ENCODE measurements at places on chromosomes 5 and 9.
A peak's percentile ranks its signal among the peaks of the same experiment; 100 is the strongest.

- no peak for DNase-seq
These were observed 125.3 kb downstream of the ADAMTS2 start for GRCh38 chr5:179219661-179220620.

- DNase-seq = no peak
These were observed 143.7 kb downstream of the TRIO start for GRCh38 chr5:14286574-14287421.

DNA sequence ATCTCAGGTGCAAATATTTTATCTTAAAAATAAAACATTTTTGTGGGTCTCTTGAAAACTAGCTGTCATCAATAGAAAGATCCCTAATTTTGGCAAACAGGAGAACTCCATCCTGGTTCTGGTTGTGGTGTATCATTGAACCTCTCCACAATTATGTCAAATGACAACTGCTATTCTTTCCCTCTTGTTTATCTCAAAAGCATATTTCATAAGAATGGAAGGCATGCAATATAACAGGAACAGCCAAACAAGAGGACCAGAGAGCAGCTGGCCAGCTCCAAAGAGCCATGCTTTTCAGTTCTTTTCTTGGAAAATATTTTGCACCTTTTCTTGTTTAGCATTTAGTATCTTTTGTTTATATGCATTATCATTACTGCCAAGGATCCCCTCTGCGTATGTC is 125.4 kb downstream of the ADAMTS6 start:
- no peak for DNase-seq

GRCh38 chr5:180601591-180602480 is 10.5 kb upstream of the SCGB3A1 start:
- DNase-seq = no peak

- peak; percentile 74 for DNase-seq
These were observed 81.7 kb downstream of the HMHB1 start for GRCh38 chr5:143893638-143894037.

DNA sequence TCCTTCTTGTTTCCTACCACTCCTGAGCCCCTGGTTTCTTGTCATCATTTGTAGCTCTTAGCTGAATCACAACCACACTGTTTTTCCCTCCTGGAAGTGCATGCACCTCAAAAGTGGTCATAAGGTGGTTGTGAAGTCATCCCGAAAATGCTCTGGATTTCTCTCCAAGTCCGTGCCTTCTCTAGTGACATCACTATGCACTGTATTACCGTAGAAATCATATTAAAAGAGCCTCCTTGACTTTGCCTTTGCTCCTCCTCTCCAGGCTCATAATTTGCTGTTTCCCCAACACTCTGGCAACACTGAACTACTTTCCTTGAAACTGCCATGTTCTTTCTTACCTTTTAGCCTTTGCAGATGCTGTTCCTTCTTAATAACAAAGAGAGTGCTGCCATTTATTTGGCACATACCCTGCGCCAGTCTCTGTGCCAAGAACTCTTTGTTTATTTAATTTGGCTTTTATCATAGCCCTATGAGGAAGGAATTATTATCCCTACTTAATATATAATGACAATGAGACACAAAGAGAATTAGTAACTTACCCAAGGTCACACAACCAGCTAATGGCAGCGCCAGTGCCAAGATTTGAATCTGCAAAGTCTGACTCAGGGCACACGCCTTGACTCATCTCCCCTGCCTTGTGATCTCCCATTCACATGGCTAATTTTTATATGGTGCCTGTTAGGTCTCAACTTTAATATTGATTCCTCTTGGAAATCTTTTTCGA is 115.4 kb downstream of the KIF4B start:
- DNase-seq = no peak

DNA sequence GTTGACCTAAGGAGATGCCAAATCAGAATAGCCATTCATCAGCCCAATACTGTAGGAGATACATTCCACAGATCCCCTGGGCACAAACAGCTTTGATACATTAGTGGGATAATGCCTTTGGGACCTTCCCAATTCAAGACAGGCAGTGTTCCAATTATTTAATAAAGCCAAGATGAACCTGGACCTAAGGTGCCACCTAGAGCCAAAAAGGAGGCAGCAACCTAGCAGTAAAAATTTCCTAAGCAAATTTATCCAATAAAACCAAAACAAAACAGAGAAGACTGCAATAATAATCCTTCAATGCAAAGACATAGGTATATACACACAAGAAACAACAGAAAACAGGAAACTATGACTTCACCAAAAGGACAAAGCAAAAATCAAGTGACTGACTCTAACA is 253.0 kb downstream of the HINT1 start:
- DNase-seq = no peak

- no peak for DNase-seq
These were observed 61.1 kb downstream of the BARX1 start for GRCh38 chr9:93893899-93894690.

DNA sequence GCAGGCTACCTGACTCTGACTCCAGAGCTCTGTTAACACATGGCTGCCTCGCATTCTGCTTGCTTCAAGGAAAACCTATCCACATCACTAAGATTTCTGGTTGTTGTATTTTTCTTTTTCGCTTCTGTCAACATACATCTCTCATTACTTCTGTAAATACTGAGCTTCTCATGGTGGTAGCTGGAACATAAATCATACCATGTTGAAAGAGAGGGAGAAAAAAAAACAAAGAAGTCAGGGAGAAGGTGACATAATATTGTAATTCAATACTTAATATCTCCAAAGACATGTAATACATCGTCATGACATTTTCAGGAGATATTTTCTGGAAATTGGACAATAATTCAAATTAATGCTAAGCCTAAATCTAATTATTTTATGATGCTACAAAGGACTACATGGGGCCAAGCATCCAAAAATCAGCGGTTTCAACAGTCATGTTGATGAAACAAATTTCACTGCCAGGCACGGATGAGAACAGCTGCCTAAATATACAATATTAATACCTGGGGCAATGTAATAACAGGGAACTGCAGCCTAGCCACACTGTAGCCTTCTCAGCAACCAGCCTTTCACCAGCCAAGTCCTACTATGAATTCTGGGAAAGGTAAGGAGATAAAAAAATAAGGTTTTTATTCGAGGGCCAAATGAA is 332.0 kb downstream of the TRIM32 start:
- DNase-seq = no peak

DNA sequence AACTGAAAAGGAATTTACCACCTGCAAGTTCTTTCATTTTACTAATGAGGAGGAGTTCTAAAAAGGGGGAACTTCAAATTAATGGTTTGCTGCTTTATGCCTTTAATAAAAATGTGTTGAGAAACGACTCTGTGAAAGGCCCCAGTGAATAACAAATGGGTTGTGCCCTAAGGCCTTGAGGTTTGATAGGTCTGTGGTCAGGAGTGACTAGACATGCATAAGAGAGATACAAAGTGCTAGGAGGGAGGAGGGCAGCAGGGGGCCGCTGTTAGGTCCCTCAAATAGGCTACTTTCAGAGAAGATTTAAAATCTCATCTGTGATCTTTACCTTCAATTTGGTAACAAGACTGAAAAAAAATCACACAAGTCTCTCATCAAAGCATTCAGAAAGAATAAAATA is 58.3 kb downstream of the FAM81B start:
- no peak for DNase-seq

GRCh38 chr5:44535621-44536020 is 146.4 kb upstream of the FGF10 start:
- DNase-seq = no peak
